Stimulated activated effector memory CD8-positive, alpha-beta T cell treated with anti-CD3 and anti-CD28 coated beads, Interleukin-12 subunit alpha, Interleukin-12 subunit beta, amount 100 ng/mL, for 72 hours (primary cell): ENCODE measurements at places on chromosomes 11 and 22.

- DNase-seq: no peak
Measured at GRCh38 chr11:11743216-11743615, 98.6 kb upstream of the USP47 start.

DNA sequence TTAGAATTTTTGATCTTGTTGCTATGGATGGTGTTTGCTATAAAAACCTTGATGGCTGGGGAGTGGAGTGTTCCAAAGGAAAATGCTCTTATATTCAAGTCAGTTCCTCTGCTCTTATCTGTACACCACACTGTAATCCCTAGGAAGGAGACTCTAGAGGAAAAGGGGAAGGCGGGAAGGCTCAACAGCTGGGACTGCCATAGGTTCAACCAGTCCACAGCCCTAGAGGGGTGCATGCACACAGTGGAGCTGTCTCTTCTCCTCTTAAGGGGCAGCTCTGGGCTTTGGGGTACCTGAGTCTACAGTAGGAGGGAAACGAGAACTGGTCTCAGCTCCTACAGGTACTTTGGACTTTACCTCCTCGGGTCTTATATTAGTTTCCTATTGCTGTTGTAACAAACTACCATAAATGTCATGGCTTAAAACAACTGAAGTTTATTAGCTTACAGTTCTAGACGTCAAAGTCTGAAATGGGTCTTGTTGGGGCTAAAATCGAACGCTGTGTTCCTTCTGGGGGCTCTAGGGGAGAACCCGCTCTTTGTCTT lies 77.2 kb upstream of the ZBED5 start:
- no peak for DNase-seq

DNA sequence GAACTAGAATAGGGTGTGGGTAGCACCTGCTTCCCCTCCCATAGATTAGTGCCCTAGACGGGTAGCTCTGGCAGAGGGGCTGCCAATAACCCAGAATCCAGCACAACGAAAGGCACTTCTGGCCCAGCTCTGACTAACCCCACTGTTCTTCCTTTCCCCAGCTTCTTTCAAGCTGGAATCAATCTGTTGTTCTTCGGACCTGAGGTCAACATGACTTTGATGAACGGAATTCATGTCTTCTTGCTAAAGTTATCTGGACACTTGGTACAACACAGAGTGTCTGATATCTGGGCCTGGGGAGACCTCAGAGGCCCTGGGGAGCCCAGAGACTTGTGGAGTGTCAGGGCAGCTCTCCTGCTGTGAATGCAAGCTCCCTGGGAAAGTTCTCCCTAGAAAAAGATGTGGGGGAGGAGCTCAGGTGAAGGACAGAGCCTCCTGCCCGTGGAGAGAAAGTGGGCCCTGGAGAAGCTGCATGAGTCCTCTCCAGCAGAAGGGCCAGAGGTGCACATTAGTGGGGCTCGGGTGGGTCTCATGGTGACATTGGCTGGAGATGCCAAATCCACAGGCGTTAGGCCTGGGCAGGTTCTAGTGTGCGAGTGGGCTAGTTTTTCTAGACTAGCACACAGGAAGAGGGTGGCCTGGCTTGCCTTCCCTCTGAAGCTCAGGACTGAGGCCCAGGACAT lies 6.3 kb downstream of the KCNJ11 start:
- no peak for DNase-seq

DNA sequence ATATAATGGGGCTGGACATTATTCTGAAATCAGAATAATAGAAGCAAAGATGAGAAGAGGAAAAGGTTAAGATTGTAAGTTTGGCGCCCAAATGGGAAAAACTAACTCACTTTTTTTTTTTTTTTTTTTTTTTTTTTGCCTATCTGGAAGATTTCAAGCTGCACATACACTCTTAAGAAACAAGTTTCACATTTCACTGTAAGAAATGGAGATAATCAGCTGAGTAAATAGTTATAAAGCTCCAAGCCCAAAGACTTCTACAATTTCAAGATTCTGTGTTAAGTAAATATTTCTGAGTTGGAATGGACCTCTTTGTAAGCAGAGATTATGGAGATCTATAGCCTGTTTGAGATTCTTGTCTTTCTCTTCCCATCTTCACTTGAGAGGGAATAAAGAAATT lies 140.0 kb downstream of the SLC17A6 start:
- no peak for DNase-seq

- no peak for DNase-seq
Measured at GRCh38 chr22:44355716-44356070, 42.9 kb upstream of the SHISAL1 start.

GRCh38 chr11:71976551-71976950 lies 22.2 kb upstream of the IL18BP start:
- no peak for DNase-seq
